ENCODE measurements at places on chromosomes 2 and 18.
A peak's percentile ranks its signal among the peaks of the same experiment; 100 is the strongest.

DNA sequence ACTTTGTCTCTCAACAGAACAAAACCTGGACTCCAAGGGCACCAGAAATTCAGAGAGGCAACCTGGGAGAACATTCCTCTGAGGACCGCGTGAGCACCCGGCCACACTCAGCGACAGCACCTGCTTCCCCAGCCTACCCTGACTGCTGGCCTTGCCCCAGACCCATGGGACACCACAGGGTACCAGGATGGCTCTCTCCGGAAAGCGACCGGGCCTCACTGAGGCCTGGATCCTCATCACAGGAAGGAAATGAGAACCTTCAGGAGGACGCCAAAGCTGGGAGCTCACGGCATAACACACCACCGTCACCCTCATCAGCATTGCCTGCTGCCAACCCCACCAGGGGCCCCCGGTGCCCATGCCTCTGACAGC is 38.9 kb downstream of the HS6ST1 start:
- peak; percentile 41 for DNase-seq

DNA sequence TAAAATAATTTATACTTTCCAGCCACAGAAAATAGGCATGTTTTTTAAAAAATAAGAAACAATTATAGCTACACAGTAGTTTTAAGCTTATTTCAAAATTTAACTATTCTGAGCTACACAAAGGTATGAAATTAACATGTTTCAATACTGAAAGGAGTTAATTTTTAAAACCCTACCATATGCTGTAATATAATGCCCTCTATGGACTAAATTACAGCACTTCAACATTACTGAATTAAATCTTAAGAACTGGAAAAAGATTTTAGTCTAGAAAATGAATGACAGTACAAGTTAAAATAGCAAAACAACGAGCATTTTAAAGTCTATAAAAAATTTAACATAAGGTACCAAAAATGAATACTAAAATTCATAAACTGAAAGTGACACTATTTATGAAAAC is 36.3 kb downstream of the RTN4 start:
- no peak for DNase-seq

DNA sequence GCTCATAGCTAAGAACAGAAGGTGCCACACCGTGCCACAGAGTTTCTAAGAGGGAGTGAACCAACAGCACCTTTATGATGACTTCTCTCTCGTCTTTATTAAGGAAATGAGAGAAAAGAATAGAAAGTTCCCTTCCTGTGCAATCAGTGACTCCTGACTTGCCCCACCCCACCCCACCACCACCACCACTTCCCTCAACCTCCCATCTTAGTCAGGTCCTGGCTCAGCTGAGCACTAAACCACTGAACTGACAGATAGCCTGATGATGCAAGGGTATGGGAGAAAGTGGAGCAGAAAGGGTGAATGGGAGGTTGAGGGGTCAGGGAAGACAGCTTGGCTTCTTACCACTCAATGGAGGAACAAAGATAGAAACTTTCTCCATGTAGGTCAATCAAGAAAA is 75.2 kb upstream of the RMDN2 start:
- DNase-seq: no peak

GRCh38 chr2:20440001-20440560 is 6.8 kb upstream of the RHOB start:
- DNase-seq: peak; percentile 41

DNA sequence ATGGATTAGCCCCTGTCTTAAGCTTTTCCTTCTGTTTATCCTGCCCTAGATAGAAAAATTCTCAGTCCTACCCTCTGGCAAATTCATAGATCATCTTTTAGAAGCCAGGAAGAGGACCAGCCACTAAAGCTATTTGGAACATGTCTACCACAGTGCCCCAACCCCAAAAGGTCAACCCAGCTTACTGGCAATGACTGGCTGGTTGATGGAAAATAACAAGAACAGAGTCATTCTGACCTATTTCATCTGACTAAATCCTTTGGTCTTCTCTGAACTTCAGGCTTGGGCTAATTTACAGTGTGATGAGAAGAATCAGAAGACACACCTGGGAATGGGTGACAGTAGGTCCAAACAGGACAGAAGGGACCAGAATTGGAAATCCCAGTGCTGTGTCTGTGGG is 227.3 kb upstream of the CCDC68 start:
- DNase-seq: no peak

All from suprapubic skin (tissue), 4 donors.